ENCODE measurements at places on chromosomes 12 and 14. TPM values are rescaled to one million over a fixed set of nuclear protein-coding genes. Genes with fewer than 3 reads are reported as not detected.

- no peaks in the 10 kb centered on the region for H3K4me1 ChIP-seq
- no peaks in the 10 kb centered on the region for H3K27me3 ChIP-seq
- H3K4me3 ChIP-seq: no peak overlapping the region
- DNase-seq: no peak
Measured at GRCh38 chr12:234891-235415, 21.0 kb upstream of the SLC6A12 start.

GRCh38 chr14:76946753-76947077 lies 81.8 kb downstream of the IRF2BPL start:
- no peaks in the 10 kb centered on the region for H3K27me3 ChIP-seq
- no peaks in the 10 kb centered on the region for H3K36me3 ChIP-seq
- H3K4me3 ChIP-seq: peak overlapping the region; percentile 63
- no peak overlapping the region for H3K27ac ChIP-seq

DNA sequence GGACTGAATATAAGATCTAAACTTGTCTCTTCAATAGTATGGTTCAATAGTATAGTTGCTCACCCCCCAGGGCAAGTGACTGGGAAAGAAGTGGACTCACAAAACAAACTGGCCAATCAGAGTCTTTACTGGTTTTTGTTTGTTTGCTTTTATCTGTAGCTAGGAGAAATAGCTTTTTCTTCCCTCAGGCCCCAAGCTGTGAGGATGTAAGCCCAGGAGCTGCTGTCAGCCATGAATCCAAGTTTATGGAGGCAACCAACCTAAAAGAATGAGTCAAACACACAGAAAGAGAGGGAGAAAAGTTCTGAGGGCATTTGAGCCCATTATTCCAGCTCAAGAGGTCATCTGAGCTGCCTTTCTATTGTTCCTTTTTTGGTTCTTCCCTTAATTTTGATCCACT lies 375.3 kb downstream of the BCAT1 start:
- no peak overlapping the region for H3K4me3 ChIP-seq
- H3K27me3 ChIP-seq: peaks cover 28% of the 10 kb centered on the region
- no peak overlapping the region for H3K27ac ChIP-seq
- H3K4me1 ChIP-seq: no peaks in the 10 kb centered on the region

DNA sequence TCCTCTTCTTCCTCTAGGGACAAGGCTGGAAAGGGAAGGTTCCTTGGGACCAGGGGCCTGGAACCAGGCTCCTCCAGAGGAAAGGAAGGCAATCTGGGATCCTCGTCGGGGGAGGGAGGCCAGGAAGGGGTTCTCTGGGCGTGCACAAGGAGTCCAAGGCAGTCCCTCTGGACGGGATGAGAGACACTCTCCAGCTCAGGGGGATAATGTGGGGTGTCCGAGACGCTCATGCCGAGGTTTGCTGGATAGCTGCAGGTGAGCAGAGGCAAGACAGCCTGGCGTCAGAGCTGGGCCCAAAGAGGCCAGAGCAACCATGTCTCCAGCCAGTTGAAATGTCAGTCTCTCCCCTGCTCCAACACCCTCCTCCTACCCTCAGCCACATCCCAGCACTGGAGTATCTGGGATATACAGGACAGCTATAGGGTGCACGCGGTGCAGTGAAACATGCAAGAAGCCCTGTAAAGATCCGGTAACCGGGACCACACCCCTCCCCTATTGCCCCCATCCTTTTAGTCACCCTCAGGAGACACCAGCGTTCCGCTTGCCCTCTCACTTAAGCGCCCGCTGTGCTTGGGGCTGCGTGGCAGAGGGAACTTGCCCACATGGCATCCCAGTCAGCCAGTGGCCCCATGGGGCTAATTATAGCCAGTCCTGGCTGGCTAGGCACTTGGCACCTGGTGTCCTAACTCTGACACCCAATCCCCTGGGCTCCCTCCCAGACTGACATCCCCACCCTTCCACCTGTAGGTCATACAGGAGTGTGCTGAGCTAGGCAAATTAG lies at the start of gene KLHL33:
KLHL33 (minus strand) TSS at position 585 of the 781 bp plus-strand sequence; CDS start at position 230, 355 bp downstream.
- DNase-seq: no peak
- peaks cover 4% of the 10 kb centered on the region for H3K27me3 ChIP-seq
- H3K4me3 ChIP-seq: no peak within 1 kb of the TSS
- no peaks in the 10 kb centered on the region for H3K36me3 ChIP-seq
- no peak within 1 kb of the TSS for H3K27ac ChIP-seq

C3AR1 gene
- 0.19 TPM for total RNA-seq

ASIC1 gene
- 12.4 TPM for total RNA-seq

SLC10A1 gene
- not detected for total RNA-seq

PTPRB gene
- not detected for total RNA-seq

GYS2 gene
- not detected for total RNA-seq

Measured in activated T-cell treated with anti-CD3 and anti-CD28 coated beads, Interleukin-2, amount 50 U/mL, for 72 hours (primary cell).